ENCODE measurements at places on chromosomes 7 and 10.

GRCh38 chr10:101639141-101639900 is 51.2 kb downstream of the DPCD start:
- no peak for ATAC-seq

DNA sequence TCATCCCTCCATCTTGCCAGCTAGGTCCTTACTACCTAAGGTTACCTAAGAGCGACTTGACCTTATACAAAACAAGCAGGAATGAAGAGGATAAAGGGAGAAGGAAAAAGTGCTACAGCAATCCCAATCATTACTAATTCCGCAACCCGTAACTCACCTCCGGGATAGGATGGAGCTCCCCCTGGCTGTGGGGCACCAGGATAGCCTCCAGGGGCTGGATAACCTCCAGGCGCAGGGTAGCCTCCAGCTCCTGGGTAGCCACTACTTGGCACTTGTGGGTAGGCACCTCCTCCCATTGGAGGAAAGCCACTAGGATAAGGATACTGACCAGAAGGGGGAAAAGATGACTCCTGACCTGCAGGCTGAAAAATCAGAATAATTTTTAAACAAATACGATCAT is 15.8 kb downstream of the ANXA7 start:
- ATAC-seq, result no peak

DNA sequence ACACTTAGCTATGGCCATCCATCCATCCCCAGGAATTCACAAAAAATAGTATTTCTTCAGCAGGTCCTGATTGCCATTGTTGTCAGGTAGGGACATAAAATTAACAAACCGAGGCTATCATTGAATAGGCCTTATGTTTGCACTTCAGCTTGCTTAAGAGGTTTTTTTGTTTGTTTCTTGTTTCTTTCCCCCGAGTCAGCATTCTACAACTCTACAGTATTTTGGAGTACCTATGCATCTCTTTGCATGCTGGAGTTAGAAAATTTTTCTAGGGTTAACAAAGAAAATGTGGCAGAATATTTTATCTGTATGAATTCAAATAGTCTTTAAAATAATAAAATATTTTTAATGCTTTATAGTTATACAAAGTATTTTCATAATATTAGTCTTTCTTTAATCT is 26.3 kb downstream of the CHRM2 start:
- no peak for ATAC-seq

- no peak for ATAC-seq
Measured at GRCh38 chr10:517872-518475, 171.5 kb downstream of the DIP2C start.

GRCh38 chr7:137454246-137454724 is 110.8 kb upstream of the PTN start:
- no peak for ATAC-seq

DNA sequence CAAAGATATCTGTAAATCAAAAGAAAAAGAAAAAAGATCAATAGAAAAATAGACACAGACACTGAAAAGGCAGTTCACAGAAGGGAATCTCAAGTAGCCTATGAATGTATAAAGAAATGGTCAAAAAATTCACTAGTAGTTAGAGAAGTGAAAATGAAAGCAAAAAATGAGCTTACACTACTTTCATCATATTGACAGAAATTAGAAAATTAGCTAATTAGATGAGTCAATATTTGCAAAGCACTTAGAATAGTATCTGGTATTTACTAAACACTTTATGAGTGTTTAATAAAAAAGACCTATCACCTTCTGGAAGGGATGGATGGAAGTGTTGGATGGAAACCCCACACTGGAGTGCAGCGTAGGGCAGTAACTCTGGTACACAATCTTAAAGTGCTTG is 1.7 kb upstream of the CFAP58 start:
- ATAC-seq, result no peak

DNA sequence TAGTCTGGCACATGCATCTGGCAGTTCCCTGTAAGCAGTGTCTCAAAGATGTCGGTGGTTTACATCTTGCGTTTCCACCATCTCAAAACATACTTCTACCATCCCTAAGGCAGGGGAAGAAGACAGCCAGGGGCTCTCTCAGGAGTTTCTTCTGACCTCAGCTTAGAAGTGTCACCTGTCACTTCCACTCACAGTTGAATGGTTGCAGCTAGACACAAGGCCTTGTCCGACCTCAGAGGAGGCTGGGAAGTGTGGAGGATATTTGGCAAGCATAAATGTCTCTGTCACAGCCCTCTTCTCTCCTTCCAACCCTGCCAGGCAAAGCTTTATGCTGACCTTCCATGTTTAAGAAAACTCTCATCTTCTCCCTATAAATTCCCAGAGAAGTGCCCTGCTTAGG is 193.3 kb downstream of the HERPUD2 start:
- ATAC-seq, result no peak

DNA sequence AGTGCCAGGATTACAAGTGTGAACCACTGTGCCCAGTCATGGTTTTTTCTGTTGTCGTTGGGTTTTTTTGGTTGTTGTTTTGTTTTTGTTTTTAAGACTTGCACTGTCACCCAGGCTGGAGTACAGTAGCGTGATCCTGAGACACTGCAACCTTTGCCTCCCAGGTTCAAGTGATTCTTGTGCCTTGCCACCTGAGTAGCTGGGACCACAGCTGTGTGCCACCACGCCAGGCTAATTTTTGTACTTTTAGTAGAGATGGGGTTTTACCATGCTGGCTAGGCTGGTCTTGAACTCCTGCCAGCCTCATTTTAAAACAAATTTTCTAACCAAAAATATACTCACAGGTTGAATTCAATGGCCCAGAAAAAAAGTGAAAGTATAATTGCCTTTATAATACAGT is 174.1 kb downstream of the AHR start:
- no peak for ATAC-seq

GRCh38 chr10:19245889-19246752 is 197.5 kb downstream of the MALRD1 start:
- no peak for ATAC-seq

DNA sequence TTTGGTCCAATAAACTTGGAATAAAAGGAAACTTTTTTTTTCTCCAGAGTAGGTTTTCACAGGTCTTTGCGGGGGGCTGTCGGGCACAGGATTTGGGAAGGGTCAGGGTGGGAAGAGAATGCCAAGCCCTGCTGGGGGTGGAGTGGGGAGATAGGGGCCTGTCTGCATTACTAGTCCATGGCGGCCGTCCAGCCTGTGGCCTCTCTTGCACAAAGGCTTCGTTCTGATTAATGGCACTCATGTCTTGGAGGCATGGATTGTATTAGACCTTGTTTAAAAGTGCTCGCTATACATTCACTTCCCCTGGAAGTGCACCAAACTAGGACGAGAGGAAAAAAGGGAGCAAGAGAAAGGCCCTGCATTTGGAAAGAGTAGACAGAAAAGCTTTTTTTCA is 37.2 kb downstream of the LRMDA start:
- ATAC-seq, result peak; percentile 47

DNA sequence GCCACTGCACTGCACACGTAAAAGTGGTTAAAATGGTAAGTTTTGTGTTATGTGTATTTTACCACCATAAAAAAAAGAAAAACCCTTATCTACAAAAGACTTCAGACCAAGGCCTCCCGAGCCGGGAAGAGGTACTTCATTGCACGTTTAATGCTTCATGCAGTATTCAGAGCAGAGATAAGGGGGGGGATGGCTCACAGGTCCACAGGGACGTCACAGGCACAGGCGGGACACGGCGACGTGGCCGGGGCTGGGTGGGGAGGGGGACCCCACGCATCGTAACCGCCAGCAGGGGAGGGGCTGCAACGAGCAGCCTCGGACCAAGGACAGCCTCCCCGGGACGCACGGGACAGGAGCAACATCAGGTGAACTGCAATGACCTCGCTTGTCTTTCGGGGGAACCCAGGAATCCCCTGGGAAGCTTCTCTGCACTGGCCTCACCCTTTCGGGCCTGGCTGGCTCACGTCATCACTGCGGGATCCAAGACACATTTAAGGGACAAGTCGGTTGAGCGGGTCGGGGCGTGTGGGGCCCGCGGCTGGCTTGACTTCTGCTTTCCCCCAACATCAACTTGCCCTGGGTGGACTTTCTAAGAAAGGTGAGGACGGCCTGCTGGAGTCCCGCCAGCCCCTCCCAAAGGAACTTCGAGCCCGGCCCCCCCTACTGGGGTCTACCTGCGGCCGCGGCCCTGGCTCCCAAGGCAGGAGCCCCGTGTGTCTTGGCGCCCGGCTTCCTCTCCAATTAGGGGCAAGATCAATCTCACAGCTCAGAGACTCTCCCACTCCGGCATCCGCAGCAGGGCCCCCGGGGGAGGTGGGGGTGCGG is 29.6 kb upstream of the PDGFA start:
- no peak for ATAC-seq

- no peak for ATAC-seq
Measured at GRCh38 chr7:2518737-2519118, 846 bp upstream of the LFNG start.

GRCh38 chr7:80661729-80662128 is 23.3 kb downstream of the CD36 start:
- no peak for ATAC-seq

GRCh38 chr10:9076066-9076465 is 1021.6 kb downstream of the GATA3 start:
- no peak for ATAC-seq

GRCh38 chr7:159102681-159103381 is 41.8 kb downstream of the VIPR2 start:
- ATAC-seq, result no peak

GRCh38 chr7:108529341-108529740 is 3.4 kb upstream of the PNPLA8 start:
- ATAC-seq, result no peak

- no peak for ATAC-seq
Measured at GRCh38 chr7:17900464-17900863, 39.8 kb downstream of the SNX13 start.

DNA sequence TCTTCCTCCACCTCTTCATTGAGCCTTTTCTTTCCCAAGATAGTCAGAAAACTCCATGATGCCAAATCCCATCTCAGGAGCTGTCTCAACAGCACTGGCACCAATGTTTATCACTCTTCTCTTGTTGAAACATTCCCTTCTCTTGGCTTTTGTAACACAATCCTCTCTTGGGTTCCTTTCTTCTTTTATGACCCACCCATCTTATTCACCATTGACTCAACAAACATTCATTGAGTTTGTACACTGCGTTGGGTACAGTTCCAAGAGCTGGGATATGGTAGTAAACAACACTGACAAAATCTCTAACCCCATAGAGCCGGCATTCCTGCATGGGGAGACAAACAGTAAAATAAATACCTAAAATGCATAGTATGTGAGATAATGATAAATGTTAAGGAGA is 577.5 kb downstream of the INHBA start:
- ATAC-seq, result no peak
